C1 segment of cervical spinal cord (tissue), 14 donors: ENCODE measurements at places on chromosomes 3 and 15.

DNA sequence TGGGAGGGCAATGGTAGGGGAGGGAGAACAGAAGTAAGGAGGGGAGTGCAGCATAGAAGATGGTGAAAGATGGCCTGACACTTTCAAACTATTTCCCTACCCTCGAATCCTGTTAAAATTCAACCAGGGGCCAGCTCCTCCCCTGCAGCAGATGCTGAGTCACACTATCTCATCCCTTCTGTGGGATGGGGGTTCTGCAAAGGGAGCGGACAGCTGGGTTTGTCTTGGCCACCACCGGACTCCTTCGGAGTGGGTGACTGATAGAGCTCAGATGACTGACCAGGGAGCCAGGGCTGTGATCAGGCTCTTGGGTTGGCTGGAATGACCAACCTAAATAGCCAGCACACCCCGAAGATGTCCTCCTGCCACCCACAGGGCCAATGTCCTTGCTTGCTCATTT lies 33.6 kb upstream of the TMCC1 start:
- DNase-seq, result no peak

GRCh38 chr15:33145447-33145846 lies 49.1 kb downstream of the FMN1 start:
- no peak for DNase-seq

- DNase-seq, result no peak
Measured at GRCh38 chr3:189655617-189656016, 24.4 kb downstream of the TP63 start.

DNA sequence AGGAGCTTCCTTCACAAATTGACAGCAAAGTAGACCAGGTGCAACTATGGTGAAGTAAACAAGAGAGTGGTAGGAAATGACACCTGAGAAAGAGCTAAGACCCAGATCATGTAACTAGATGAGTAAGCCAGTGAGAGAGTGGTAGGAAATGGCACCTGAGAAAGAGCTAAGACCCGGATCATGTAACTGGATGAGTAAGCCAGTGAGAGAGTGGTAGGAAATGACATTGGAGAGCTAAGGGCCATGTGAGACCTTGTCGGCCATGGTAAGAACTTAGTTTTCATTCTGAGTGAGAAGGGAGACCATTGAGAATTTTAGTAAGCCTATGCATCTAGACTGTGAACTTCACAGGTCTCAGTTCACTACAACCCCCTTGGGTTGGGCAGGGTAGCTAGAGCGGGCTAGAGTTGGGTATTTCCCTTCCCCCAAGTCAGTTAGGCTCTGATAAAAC lies 5.4 kb upstream of the SENP7 start:
- DNase-seq, result no peak

DNA sequence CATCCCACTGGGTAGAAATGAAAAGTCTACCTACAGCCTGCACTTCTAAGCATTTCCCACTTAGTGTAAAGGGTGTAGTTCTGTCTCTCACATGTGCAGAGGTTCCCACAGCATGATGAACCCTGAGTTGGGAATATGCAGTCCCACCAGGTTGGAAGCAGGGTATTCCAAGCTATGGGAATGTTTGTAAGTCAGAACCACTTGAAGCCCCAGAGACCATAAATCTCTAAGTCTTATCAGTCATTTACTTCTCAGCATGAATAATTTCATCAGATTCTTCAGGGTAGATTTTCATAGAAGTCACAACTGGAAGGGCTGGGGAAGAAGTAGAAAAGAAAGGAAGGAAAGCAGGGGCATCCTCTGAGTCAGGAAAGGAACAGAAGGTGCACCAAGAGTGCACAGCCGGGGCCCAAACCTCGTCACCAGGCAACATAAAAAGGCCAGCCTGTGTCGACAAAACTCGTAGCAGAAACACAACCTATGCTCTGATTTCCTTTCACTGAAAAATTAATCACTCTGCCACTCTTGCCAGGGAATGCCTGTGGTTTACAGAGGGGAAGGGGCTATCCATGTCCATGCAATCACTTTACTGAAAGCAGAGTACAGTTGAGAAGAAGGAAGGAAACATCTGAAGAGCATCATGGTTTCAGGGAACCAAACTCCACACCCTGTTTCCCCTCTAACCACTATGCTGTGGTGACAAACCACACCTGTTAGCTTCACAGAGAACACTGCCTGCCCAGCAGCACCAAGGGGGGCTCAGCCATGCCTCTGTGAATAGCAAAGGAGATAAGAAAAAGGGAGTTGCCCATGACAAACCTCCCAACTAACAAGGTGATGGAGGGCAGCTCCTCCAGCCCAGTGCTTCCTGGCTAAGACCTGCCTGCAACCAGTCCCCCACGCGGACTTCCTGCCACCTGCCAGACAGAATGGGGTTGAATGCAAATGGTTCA lies 40.5 kb downstream of the SH3BP5 start:
- DNase-seq, result no peak

GRCh38 chr15:70852501-70853317 lies 1.2 kb downstream of the LARP6 start:
- no peak for DNase-seq

- no peak for DNase-seq
Measured at GRCh38 chr3:10157031-10157430, 7.7 kb upstream of the IRAK2 start.

- no peak for DNase-seq
Measured at GRCh38 chr3:114034787-114035545, 21.4 kb downstream of the CCDC191 start.

GRCh38 chr3:13626396-13626795 lies 77.5 kb downstream of the FBLN2 start:
- no peak for DNase-seq

- DNase-seq, result no peak
Measured at GRCh38 chr3:37707428-37708372, 154.0 kb upstream of the CTDSPL start.

DNA sequence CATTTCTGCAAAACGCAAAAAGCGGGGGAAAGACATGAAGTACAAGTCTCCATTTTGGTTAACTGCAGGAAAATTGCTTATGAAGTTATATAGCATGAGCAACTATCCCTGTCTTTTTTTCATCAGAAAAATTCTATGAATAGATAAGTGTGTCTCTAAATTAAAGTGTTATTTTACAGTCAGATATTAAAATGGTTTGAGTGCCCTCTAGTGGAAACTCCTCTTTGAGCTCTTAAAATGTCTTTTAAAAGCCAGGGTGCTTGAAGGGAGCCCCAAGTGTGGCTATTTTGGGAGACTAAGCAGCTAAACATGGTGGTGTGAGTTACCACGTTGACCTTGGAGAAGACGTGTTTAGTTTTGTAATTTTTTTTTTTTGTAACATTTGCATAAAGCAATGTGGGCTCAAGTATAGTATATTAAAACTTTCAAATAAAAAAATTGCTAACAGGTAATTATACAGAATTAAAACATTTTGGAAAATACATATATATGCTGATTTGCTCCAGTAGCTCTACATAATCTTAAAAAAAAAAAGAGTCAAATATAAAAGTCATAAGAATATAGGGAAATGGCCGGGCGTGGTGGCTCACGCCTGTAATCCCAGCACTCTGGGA lies 77.2 kb downstream of the PPP2R3A start:
- DNase-seq, result no peak

DNA sequence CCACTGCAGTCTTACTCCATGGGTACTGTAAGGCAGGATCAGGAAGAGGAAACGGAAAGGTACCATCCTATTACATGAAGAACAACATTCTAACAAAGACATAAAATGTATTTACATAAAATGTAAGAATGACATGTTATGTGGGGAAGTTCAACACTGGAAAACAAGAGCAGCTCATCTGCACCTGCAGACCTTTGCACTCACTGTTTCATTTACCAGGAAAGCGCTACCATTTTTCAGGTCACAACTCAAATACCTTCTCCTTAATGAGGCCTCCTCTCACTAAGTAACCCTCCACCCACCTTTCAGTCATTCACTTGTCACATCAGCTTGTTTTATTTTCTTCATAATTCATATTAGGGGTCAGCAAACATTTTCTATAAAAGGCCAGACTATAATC lies 2.6 kb downstream of the TMCC1 start:
- DNase-seq, result no peak

DNA sequence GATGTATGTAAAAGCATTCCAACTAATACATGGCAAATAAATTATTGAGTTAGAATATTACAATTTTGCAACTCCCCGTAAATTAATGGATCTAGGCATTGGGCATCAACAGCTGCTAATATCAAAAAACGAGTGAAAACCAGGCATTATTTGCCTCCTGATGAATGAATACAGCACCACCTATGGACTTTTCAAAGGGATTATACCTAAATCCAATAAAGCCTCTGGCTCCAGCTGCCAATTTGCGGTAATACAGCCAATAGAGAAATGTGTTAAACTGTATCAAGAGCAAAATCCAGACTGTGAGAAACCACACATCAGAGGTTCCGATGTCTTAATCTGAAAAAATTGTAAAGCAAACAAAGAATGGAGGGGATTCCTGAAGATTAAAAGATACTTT lies 16.3 kb upstream of the A4GNT start:
- no peak for DNase-seq
